ENCODE measurements at places on chromosomes 2 and 18.

DNA sequence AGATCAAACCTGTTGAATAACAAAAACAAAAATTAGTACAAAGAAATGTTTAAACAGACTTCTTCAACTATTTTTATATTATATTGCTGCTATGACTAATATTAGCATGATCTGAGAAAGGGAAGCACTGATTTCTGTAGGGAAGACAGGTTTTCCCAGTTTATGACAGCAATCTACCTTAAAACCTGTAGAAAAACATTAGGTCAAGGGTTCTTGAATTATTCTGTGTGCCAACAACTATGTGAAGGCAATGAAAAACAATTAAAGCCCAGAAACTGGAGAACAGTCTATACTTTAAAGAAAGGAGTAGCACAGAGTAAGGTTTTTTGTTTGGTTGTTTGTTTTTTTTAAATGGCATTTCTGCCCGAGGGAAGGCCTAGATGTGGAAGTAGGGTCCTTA lies 23.3 kb downstream of the PUM2 start:
- no peak for DNase-seq

- no peak for DNase-seq
Observed at GRCh38 chr2:43429369-43429768, 166.5 kb downstream of the THADA start.

GRCh38 chr2:873651-874580 lies 76.7 kb upstream of the SNTG2 start:
- no peak for DNase-seq

- DNase-seq = no peak
Observed at GRCh38 chr2:167534443-167534842, 646.2 kb downstream of the XIRP2 start.

GRCh38 chr18:41921770-41922169 lies 33.3 kb upstream of the PIK3C3 start:
- no peak for DNase-seq
